AG04449 (cell line): ENCODE measurements at places on chromosomes 5 and 9.

GRCh38 chr9:88501086-88501485 lies 33.9 kb upstream of the NXNL2 start:
- no peak for DNase-seq

DNA sequence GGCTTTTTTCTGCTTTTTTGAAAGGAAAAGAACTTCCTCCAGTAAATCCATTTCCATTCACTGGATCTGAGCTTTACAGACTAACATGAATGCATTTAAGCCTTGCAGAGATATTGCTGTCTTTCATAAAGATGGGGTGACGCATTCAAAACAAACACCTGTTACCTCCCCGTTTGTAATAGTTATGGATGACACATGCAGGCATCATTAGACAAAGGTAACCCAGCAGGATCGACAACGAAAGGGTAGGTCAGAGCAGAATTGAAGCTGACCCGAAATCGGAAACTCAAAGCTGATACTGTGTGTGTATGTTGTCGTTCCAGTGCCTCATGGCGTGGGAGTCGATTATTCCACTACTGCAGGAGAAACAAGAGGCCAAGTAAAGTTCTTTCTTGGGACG lies 22.2 kb downstream of the SLC46A2 start:
- DNase-seq = no peak

GRCh38 chr9:37187292-37187691 lies 66.9 kb downstream of the ZCCHC7 start:
- DNase-seq = no peak

DNA sequence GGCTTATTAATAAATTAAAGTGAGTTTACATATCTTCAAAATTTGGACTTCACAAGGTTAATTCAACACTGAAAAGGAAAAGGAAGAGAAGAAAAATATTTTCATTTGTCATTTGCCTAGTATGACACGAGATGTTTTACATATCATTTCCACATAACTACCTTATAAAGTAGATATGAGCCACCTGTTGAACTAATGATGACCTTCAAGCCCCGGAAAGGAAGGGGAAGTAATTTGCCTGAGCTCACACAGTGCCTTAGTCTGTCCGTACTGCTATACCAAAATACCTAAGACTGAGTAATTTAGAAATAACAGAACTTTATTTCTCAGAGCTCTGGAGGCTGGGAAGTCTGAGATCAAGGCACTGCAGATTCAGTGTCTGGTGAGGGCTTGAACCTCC lies 17.9 kb downstream of the CMYA5 start:
- DNase-seq = no peak

DNA sequence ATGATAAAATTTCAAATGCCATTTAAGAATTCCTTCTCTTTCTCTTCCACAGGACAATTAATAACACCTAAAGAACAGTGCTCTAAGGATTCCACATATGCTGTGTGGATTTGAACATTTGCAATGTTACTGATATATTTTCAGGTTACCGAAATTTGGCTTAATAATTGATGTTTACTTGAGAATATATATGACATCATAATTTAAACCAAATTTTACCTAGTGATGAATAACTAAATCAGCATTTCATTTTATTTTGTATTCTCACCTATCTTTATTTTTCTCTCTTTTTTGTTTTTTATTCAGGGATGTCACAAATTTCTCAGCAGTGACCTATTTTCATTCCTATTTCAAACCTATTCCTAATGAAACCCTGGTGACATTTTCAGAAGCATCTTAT lies 429.6 kb downstream of the SLCO4C1 start:
- DNase-seq = no peak

- no peak for DNase-seq
These were observed 10.9 kb downstream of the ABL1 start for GRCh38 chr9:130845901-130846481.
